Transverse colon (tissue), 4 donors: ENCODE measurements at places on chromosomes 16 and 17. TPM values are rescaled to one million over a fixed set of nuclear protein-coding genes. Genes with fewer than 3 reads are reported as not detected.

KIFC3 gene
- 46.8 TPM for total RNA-seq

DNA sequence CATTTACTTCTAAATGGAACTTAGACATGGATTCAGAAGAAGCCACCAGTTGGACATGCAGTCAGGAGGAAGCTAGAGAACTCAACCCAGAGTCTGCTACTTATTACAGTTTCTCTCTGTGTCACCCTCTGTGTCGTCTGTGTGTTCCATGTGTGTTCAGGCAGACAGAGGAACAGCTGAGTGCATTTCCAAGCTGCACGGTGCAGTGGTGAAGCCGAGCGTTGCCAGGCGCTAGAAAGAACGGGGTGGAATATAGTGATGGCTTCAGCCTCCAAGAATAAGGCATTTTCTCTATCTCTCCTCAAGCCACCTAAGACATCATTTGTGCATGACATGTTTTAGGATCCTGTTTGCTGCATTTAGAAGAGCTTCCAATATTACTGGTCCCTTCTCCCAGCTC, 101.1 kb upstream of the CCL2 start:
- H3K27me3 ChIP-seq = peaks cover 59% of the 10 kb centered on the region
- no peak overlapping the region for H3K4me3 ChIP-seq
- no peaks in the 10 kb centered on the region for H3K36me3 ChIP-seq

FBXL16 gene
- total RNA-seq = not detected

MYO1D gene
- 391 TPM for total RNA-seq

- DNase-seq = no peak
- no peak overlapping the region for H3K4me3 ChIP-seq
- no peaks in the 10 kb centered on the region for H3K4me1 ChIP-seq
- no peak overlapping the region for H3K27ac ChIP-seq
- no peaks in the 10 kb centered on the region for H3K27me3 ChIP-seq
Observed at GRCh38 chr16:5951486-5951885, 853.9 kb upstream of the EEF2KMT start.

GRCh38 chr16:83803811-83804210, 4.0 kb upstream of the HSBP1 start:
- no peak for DNase-seq
- H3K27me3 ChIP-seq = peaks cover 3% of the 10 kb centered on the region
- peaks cover 9% of the 10 kb centered on the region for H3K4me1 ChIP-seq

GPR142 gene
- total RNA-seq = not detected

GRCh38 chr16:67661886-67662652, 1.3 kb downstream of the PARD6A start:
- H3K4me1 ChIP-seq = peaks cover 27% of the 10 kb centered on the region
- DNase-seq = no peak
- no peaks in the 10 kb centered on the region for H3K27me3 ChIP-seq
- H3K4me3 ChIP-seq = no peak overlapping the region
- no peaks in the 10 kb centered on the region for H3K36me3 ChIP-seq

IL21R gene
- total RNA-seq = not detected

GRCh38 chr17:46841561-46842379, 9.6 kb upstream of the WNT9B start:
- peaks cover 39% of the 10 kb centered on the region for H3K27me3 ChIP-seq
- H3K27ac ChIP-seq = no peak overlapping the region
- DNase-seq = no peak
- H3K36me3 ChIP-seq = no peaks in the 10 kb centered on the region

BTBD17 gene
- not detected for total RNA-seq

OR4D1 gene
- total RNA-seq = not detected

DNA sequence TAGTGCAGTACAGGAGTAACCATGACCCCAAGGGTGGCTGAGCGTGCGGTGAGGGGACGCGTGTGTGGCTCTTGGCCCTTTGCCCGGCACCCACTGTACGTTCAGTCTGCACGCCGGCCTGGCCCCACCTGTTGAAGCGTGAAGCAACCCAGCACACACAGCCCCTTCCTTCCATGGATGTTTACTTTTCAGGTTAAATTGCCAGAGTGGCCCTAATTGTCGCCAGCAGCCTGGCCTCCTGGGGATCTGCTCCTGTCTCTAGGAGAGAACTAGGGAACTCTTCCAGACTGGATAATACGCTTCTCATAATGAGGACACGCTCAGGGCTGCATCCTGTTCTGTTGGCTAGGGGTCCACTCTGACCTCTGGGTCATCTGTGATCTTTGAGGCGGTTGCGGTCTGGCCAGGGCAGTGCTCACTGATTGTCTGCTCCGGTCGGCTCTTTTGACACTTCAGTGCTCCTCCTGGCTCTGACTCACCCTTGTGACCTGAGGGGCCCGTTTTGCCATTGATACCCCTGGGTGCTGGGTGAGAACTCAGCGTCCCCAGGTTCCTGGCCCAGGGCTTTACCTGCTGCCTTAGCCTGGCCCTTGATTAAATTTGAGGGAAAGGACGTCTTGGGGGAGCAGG, 27.7 kb downstream of the TPSG1 start:
- H3K4me3 ChIP-seq = no peak overlapping the region
- no peaks in the 10 kb centered on the region for H3K27me3 ChIP-seq
- no peak for DNase-seq
- H3K4me1 ChIP-seq = peaks cover 6% of the 10 kb centered on the region
- no peak overlapping the region for H3K27ac ChIP-seq

GRCh38 chr16:25031132-25031440, 15.9 kb upstream of the ARHGAP17 start:
- peak overlapping the region; percentile 39 for H3K27ac ChIP-seq
- peaks cover 14% of the 10 kb centered on the region for H3K4me1 ChIP-seq

CCDC92B gene
- 0.82 TPM for total RNA-seq
